ENCODE measurements at places on chromosomes 1 and 21. TPM values are rescaled to one million over a fixed set of nuclear protein-coding genes. Genes with fewer than 3 reads are reported as not detected.

DNA sequence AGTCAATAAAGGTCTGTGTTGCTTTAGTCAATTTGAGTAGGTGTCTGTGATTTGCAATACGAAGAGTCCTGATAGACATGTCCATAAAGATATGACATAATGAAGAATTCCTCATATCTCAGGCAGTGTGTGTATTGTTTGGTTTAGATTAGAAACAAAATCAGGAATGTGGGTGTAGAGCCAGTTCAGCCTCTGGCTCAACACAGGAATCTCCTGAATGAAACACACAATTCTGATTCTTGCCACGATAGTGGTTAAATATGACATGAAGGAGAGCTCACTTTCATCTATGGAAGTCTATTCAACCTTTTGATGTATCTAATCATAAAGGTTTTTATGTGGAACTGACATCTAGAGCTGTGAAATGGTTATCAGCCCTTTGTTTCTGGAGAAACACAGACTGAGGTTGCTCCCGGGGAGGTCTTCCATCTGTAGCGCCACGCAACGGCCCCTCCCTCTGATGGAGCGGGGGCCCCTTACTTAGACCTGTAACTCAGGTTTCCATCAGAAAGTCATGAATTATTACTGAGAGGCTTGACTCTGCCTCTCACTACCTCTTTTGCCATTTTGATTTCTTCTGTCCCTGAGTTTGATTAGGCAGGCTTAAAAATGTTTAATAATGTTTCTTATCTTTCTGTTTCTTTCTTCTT is 19.5 kb downstream of the TSPAN2 start:
- DNase-seq: no peak

DNA sequence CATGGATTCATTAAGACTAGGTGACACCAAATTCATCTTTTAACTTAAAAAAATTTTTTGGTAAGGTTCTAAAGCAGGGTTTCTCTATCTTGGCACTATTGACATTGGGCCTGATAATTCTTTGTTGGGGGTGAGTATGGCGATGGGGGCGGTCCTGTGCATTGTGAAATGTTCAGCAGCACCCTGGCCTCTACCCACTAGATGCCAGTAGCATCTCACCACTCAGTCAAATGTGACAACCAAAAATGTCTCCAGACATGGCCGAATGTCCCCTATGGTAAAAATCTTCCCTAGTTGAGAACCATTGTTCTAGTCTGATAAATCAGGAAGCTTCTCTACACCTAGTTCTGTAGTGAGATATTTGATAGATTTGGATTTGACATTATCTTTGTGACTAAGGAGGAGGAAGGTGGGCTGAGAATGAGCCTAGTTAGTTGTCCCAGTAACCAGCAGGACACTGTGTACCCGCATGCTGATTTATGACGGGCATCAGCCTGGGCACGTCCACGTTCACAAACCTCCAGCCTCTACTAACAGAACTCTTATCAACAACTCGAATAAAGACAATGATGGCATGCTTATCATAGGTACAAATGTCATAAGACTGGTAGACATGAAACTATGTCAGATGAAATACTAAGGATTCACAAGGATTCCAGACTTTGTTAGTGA is 104.6 kb downstream of the KCND3 start:
- DNase-seq: no peak

- no peak for DNase-seq
Measured at GRCh38 chr1:17665950-17666720, 89.0 kb upstream of the ACTL8 start.

DNA sequence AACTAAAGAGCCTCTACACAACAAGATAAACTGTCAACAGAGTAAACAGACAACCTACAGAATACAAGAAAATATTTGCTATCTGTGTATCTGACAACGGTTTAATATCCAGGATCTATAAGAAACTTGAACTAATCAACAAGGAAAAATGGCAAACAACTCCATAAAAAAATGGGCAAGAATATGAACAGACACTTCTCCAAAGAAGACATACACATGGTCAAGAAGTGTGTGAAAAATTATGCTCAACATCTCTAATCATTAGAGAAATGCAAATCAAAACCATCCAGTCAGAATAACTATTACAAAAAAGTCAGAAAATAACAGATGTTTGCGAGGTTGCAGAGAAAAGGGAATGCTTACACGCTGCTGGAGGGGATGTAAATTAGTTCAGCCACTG is 8.0 kb downstream of the ZNF670 start:
- DNase-seq: no peak

- no peak for DNase-seq
Measured at GRCh38 chr1:206591226-206591625, 21.0 kb downstream of the EIF2D start.

The TSACC gene
- total RNA-seq: 0.69 TPM

The TBX19 gene
- 0.29 TPM for total RNA-seq

The NBPF10 gene
- total RNA-seq: 0.51 TPM

- DNase-seq: no peak
Measured at GRCh38 chr1:246617768-246618167, 51.5 kb downstream of the CNST start.

DNA sequence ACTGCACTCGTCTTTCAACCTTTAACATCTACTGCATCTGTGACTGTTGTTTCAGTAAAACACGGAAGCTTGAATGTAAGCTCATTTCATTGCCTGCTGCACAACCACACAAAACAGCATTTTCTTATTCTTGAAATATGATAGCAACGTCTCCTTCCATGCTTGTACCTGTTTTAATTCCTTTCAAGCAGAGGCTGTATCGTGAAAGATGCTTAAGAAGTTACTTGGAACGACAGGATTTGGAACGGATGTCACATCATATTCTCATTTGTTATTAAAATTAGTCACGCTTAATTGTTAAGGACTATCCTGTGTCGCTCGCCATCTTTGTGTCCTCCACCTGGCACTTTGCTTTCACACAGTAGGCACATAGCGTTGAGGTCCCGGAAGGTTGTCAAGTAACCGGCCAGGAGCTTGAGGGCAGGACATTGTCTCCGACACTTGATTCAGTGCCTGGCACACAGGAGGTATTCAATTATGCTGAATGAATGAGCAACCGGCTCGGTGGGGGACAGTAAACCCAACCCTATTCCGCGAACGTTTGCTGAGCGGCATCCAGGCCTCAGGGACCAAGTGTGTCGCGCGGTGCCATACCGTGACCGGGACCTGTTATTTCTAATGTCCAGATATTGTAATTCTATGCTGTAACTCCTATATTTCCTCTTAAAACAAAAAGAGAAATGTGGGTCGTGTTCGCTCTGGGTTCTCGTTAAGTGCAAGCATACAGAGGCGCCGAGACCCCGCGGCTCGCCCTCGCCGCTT is 499 bp upstream of the SH3GLB1 start:
- DNase-seq: no peak

The HMCN1 gene
- total RNA-seq: 1.6 TPM

GRCh38 chr1:56077206-56077605 is 502.2 kb downstream of the PLPP3 start:
- no peak for DNase-seq

The DARS2 gene
- total RNA-seq: 36.3 TPM
